Epithelial cell of umbilical artery (primary cell): ENCODE measurements at places on chromosomes 13 and 19. TPM values are rescaled to one million over a fixed set of nuclear protein-coding genes. Genes with fewer than 3 reads are reported as not detected.

The TMEM59L gene
- total RNA-seq, result under 0.01 and 0.15 TPM in 2 replicates

The ZIC5 gene
- total RNA-seq, result not detected in 2 replicates

The NLRP5 gene
- not detected in 2 replicates for total RNA-seq

The NCAN gene
- under 0.01 TPM in 1 of 2 replicates, not detected in the other for total RNA-seq

The CCL25 gene
- total RNA-seq, result not detected in 2 replicates

The VSTM2B gene
- not detected in 2 replicates for total RNA-seq

The TNFSF9 gene
- total RNA-seq, result 0.30 and 0.65 TPM in 2 replicates

The PRKCG gene
- total RNA-seq, result not detected in 2 replicates

The COL5A3 gene
- under 0.01 TPM in 2 replicates for total RNA-seq

The CLIP3 gene
- total RNA-seq, result 1.8 and 1.9 TPM in 2 replicates

The FCGBP gene
- under 0.01 TPM in 1 of 2 replicates, not detected in the other for total RNA-seq

The LYPD3 gene
- not detected in 2 replicates for total RNA-seq

The ZNF574 gene
- total RNA-seq, result 10.9 and 11.0 TPM in 2 replicates

The ACTMAP gene
- total RNA-seq, result under 0.01 and 0.65 TPM in 2 replicates

The RNF17 gene
- total RNA-seq, result not detected in 2 replicates
